Placental epithelial cell (primary cell): ENCODE measurements at places on chromosomes 4 and X. TPM values are rescaled to one million over a fixed set of nuclear protein-coding genes. Genes with fewer than 3 reads are reported as not detected.

The SLC4A4 gene
- total RNA-seq = 0.11 and 0.39 TPM in 2 replicates

The DMD gene
- total RNA-seq = 13.0 and 21.5 TPM in 2 replicates

The CASP6 gene
- 22.2 and 28.3 TPM in 2 replicates for total RNA-seq

The ODAM gene
- 1.2 and 2.0 TPM in 2 replicates for total RNA-seq

The TRMT2B gene
- total RNA-seq = 7.5 and 12.7 TPM in 2 replicates

The COX7B2 gene
- total RNA-seq = not detected in 2 replicates

The FRG2 gene
- total RNA-seq = not detected in 2 replicates

The TEX13C gene
- total RNA-seq = not detected in 2 replicates

The PPEF1 gene
- not detected in 2 replicates for total RNA-seq

The VGLL1 gene
- 12.6 and 29.7 TPM in 2 replicates for total RNA-seq

The EFHC2 gene
- total RNA-seq = not detected in 2 replicates

The FAM9C gene
- total RNA-seq = not detected in 2 replicates

The EGF gene
- 2.0 and 2.1 TPM in 2 replicates for total RNA-seq

The HSFX2 gene
- not detected in 2 replicates for total RNA-seq

The BEND2 gene
- not detected in 2 replicates for total RNA-seq
